ENCODE measurements at places on chromosomes 1 and 21.

DNA sequence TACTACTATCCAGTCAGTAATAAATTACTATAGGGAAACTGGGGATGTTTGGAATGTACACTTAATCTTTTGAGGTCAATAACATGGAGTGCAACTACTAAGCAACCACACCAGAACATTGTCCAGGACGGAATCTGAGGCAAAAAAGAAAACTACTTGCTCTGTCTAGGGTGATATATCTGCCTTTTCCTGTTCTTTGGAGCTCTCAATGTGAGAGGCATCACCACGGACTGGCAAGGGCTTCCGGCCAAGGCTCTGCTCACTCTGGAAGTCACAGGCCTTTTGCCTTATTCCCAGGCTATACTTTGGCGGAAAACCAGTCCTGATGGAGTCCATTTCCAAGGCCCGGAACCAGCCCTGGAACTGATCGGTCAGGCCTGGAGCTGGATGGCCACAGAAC lies 94.2 kb downstream of the DTL start:
- no peak for DNase-seq

DNA sequence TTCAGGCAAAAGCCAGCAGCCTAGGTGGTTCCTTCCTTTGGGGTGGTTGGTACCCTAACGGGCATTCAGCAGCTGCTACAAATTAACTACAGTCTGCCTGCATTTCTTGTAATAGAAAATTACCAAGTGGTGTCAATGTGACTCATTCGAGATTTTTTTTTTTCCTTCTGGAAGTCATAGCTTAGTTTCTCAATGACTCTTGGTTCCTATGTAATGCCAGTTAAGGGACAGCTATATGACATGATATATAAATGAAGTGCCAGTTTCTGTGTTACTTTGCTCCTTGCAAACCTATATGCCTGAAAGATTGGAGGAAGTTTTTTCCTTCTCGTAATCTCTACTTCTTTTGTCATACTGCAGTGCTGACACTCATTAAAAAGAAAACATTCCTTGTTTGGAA lies 2.6 kb downstream of the MGST3 start:
- peak; percentile 45 for DNase-seq

DNA sequence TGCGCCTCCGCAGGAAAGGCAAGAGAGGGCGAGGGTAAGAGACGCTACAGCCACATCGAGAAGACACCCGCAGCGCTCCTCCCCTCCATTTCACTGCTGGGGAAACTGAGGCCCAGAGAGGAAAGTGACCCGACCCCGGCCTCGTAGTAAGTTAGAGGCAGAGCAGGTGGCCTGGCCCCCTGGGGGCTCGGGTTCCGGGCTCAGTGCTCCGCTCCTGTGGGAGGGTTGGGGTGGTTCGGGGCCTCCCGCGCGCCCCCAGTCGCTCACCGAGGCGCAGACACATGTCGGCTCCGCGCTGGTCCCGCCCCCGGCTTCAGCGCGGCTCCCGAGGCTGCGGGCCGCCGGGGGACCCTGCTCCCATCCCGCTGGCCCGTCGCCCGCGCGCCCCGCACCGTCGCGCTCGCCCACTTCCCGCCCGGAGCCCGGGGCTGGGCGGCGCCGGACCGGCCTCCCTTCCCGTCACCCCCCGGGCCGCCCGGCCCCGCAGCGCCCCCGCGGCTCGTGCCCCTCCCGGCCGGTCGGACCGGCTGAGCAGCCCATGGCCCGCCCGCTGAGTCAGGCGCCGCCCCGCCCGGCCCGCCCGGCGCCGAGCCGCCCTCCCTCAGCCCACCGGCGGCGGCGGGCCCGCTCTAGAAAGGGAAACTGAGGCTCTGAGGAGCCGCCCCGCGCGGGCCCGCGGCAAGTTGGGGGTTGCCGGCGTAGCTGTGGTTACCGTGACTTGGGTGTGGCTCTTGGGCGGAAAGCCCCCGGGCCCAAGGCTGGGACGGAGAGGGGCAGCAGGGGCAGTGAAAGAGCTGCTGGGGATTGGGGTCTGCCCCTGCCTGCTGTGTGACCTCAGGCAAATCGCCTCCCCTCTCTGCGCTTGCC lies at the start of gene TMEM54:
TSS of gene TMEM54 (minus strand) at position 434 of the 867 bp plus-strand sequence. CDS start at position 283, 151 bp downstream.
- DNase-seq = no peak

DNA sequence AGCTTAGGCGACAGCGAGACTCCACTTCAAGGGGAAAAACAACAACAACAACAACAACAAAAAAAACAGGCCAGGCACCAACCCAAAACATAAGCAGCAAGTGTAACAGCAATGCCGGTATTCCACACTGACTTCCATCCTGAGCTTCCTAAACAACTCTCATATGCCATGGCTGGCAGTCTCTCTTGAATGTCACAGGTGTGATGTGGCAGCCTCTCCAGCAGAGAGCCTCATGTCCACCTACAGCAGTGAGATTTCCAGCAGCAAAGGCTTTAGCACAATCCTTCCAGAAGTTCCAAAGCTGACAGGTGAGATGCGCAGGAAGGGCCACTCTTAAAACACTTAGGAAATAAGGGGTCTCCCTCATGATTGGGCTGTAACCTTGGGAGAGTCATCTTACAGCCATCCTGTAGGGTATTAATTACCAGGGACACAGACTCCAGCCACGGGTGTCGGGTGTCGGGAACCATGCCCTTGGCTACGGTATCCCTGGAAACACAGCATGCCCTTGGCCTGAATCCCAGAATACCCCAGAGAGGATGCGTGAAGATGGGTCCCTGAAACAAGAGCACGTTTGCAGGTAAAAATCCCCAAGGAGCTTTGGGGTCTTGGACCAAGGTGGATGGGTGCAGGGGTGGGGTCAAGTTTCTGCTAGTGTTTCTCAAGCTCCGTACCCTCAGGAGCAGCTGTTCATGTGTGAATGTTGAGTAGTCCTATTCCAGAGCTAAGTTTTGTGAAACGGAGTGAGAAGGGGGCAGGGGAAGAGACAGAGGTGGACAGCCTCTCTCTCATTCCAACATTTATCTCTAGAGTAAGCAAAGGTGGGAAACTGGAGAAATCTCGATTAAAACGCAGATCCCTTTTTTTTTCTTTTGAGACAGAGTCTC lies 31.4 kb downstream of the CLSTN1 start:
- peak; percentile 51 for DNase-seq

DNA sequence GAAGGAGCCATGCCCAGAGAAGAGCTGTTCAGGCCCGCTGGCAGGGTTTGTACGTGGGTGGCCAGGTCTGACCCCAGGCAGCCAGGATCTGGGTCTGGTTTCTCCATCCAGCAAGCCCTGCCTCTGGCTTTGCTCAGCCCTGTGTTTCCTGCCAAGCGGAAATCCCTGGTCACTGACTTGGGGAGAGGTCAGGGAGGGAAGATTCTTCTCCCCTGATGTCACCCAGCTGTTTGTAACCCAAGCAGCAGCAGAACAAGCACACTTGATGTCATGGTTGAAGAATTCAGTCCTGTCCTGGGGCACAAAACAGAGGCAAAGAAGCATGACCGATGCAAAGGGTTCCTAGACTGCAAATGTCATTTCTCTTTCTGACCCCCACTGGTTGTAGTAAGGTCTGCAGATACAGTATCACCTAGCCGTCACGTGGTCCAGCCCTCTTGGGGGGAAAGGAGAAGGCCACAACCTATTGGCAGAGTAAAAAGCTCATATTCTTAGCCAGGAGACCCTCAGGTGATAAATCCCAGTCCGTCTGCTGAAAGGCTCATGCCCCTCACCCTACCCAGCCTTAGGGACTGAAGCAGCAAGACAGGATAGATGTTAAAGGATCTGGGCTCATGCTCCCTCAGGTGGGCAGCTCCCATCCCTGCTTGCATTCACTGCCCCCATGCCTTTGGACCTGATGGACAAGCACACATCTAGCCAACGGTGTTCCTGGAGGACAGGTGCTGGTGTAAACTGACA lies 120.9 kb downstream of the SYT2 start:
- peak; percentile 98 for DNase-seq

DNA sequence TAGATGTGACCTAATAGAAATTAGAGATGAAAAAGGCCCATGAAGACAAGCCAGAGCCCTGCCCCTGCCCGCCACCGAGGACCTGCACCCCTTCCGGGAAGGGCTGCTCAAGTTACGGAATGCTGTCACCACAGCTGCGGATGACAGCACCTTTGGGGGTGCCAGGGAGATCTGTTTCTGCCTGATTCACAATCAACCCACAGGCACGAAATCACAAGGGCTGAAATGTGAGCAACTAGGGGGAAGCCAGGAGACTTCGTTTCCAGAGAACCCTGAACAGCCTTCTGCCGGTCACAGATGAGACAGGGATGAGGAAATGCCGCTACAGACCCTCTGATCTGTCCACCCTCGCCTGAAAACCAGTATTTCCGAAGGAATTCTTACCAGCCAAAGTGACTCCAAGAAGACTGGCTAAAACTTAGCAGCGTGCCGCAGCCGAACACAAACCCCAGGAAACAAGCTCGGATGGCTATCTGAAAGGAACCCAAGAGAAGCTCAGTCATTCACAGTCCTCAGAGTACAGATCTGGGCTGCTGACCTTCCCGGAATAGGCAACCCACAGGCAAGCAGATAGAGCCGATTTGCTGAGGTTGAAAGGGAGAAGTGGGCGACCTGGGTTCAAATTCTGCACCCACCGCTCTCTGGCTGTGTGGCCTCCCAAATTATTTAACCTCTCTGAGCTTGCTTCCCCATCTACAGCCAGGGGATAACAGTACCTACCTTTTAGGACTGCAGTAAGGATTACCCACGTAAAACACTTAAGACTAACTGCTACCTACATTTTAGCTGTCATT lies 1.1 kb downstream of the ICMT start:
- DNase-seq = peak; percentile 10

DNA sequence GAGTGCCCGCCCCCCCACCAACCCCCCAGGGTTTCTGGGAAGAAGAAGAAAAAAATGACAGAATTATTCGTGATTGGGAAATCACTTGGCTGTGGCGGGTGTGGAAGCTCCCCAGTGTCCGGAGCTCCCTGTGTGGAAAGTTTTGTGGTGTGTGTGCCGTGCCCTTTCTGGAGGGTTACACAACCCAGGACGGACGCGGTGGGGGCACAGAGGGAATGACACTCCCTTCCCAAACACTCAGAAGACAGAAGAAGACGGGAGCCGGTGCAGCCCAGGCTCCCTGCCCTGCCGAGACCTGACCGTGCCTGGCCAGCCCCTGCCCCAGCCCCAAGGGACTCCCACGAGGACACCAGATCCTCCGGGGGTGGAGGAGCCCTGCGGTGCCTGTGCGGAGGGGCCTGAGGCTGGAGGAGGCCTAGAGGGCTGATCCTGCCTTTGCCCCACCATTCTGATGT lies 33.0 kb upstream of the ADARB1 start:
- DNase-seq = peak; percentile 71

All from astrocyte of the spinal cord (primary cell).